CD8-positive, alpha-beta T cell (primary cell): ENCODE measurements at places on chromosomes 1 and 21. TPM values are rescaled to one million over a fixed set of nuclear protein-coding genes. Genes with fewer than 3 reads are reported as not detected.

AGMAT gene
- 2.3 TPM for total RNA-seq

CELA3B gene
- total RNA-seq = not detected

TMEM81 gene
- 3.3 TPM for total RNA-seq

MAP1LC3C gene
- not detected for total RNA-seq

ANXA9 gene
- total RNA-seq = 0.16 TPM

RC3H1 gene
- total RNA-seq = 40.2 TPM

SPATA45 gene
- total RNA-seq = not detected

RHOU gene
- total RNA-seq = 0.57 TPM

RAB3B gene
- not detected for total RNA-seq

TSSK3 gene
- 0.22 TPM for total RNA-seq

TMEM51 gene
- total RNA-seq = not detected

PIK3CD gene
- 214 TPM for total RNA-seq

GFI1 gene
- 30.6 TPM for total RNA-seq

DDR2 gene
- total RNA-seq = 0.25 TPM

IFI44L gene
- 4.1 TPM for total RNA-seq

MAEL gene
- total RNA-seq = not detected

FABP3 gene
- not detected for total RNA-seq

SPRR2A gene
- not detected for total RNA-seq

SPRR4 gene
- total RNA-seq = not detected

FALEC gene
- not detected for total RNA-seq

SUSD4 gene
- 2.2 TPM for total RNA-seq

FAM110D gene
- total RNA-seq = not detected
